HFFc6 (cell line): ENCODE measurements at places on chromosomes 1 and 21.
A peak's percentile ranks its signal among the peaks of the same experiment; 100 is the strongest.

GRCh38 chr21:28633839-28634555, 358.7 kb downstream of the LTN1 start:
- peak; percentile 88 for DNase-seq

- DNase-seq, result peak; percentile 34
Measured at GRCh38 chr1:183580281-183580682, 10.0 kb downstream of the NCF2 start.

- no peak for DNase-seq
Measured at GRCh38 chr1:60423146-60423780, 349.7 kb upstream of the C1orf87 start.

- no peak for DNase-seq
Measured at GRCh38 chr1:243529512-243529911, 273.7 kb downstream of the SDCCAG8 start.

- DNase-seq, result no peak
Measured at GRCh38 chr1:153374071-153374470, 1.4 kb downstream of the S100A12 start.

- DNase-seq, result no peak
Measured at GRCh38 chr1:31346785-31347184, 26.1 kb downstream of the FABP3 start.

GRCh38 chr21:44298301-44298700, 1.6 kb upstream of the PFKL start:
- peak; percentile 44 for DNase-seq

DNA sequence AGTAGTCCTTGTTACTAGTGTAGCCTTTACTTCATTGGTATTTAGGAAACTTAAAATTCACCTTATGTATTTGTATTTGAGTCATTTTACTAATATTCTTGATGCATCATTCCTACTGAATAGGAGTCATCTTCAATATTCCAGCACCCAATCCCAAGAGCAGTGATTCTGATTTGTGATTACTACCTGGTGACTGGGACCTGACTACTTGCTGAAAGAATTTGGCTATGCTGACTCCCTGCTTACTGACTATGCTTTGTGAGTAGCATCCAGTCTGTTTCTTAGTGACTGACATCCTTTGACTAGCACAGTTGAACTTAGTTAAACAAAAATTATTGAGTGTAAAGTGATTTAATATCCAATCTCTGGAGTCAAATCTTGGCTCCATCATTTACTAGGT, 129.9 kb upstream of the NEGR1 start:
- DNase-seq, result peak; percentile 67

DNA sequence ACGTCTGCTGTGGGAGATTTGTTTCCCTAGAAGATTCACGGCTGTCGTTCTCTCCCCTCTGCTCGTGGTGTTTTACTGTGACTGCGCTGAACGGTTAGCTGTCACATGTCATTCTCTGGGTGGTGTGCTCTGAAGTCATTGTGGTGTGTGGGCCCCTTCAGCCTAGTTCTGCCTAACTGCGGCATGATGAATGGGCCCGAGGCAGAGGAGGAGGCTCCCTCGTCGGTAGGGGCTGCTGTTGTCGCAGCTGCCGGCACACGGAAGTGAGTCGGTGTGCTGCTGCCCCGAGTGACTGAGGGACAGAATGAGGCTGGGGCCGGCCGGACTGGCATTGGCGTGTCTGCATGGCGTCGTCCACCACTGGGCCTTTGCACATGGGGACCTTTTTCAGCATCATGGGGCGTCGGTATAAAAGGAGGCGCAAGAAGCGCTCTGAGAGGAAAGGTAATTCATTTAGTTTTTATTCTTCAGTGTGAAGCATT, 77.9 kb downstream of the ADARB1 start:
- no peak for DNase-seq

GRCh38 chr21:34707876-34708325, 39.1 kb downstream of the CLIC6 start:
- no peak for DNase-seq

- DNase-seq, result peak; percentile 32
Measured at GRCh38 chr1:12617901-12618660, at the start of gene DHRS3. DHRS3 (minus strand) TSS chr1:12618210; CDS start chr1:12617348, 862 bp downstream.

- no peak for DNase-seq
Measured at GRCh38 chr1:76601465-76601864, 265.8 kb upstream of the ST6GALNAC5 start.
